Esophagus muscularis mucosa (tissue), 4 donors: ENCODE measurements at places on chromosomes 6 and 20. TPM values are rescaled to one million over a fixed set of nuclear protein-coding genes. Genes with fewer than 3 reads are reported as not detected.

Gene TBXT
- total RNA-seq = not detected

DNA sequence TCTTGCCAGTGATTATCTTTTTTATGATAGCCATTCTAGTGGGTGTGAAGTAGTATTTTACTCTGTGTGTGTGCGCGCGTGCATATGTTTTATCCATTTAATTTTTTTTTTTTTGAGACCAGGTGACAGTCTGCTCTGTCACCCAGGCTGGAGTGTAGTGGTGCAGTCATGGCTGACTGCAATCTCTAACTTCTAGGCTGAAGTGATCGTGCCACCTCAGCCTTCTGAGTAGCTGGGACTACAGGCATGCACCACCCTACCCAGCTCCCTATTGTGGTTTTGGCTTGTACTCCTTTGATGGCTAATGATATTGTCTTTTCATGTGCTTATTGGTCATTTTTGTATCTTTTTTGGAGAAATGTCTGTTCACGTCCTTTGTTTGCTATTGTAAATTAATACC, 33.3 kb downstream of the ITCH start:
- peaks cover 20% of the 10 kb centered on the region for H3K36me3 ChIP-seq
- no peak for DNase-seq
- H3K4me3 ChIP-seq = no peak overlapping the region
- H3K4me1 ChIP-seq = no peaks in the 10 kb centered on the region
- H3K27me3 ChIP-seq = no peaks in the 10 kb centered on the region

DNA sequence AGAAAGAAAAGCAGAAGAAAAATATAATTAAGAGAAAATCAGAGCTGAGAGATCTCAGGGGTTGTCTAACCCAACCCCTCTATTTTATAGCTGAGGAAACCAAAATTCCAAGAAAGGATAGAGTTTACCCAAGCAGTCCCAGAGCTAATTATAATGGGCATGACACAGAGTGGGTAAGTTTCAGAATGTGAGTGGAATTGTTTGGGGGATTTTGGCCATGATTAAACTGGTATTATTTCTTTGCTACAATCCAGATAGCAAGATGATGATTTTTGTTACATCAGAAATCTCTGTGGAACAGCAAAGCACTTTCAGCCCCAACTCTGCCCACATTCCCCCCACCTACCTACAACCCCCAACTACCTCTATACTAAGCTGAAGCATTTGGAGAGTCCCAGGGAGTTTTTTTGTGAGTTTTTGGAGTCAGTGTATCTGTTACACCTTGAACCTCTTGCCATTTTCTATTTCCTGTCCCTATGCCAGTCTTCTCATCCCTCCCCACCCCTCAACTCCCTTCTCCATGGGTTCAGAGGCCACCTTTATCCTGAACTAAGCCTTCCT, 24.7 kb downstream of the POFUT1 start:
- no peak overlapping the region for H3K27ac ChIP-seq
- H3K27me3 ChIP-seq = no peaks in the 10 kb centered on the region
- no peak overlapping the region for H3K4me3 ChIP-seq
- peaks cover 5% of the 10 kb centered on the region for H3K4me1 ChIP-seq
- DNase-seq = no peak

Gene PGC
- total RNA-seq = 0.83 TPM

GRCh38 chr6:88547768-88548167, 381.6 kb upstream of the CNR1 start:
- H3K4me3 ChIP-seq = no peak overlapping the region
- H3K27me3 ChIP-seq = no peaks in the 10 kb centered on the region
- H3K36me3 ChIP-seq = no peaks in the 10 kb centered on the region
- H3K27ac ChIP-seq = no peak overlapping the region
- H3K4me1 ChIP-seq = no peaks in the 10 kb centered on the region

Gene ARMH2
- not detected for total RNA-seq

GRCh38 chr6:32843979-32844838, at the start of gene PSMB8:
PSMB8 (minus strand) TSS chr6:32844047; CDS start chr6:32843996, 51 bp downstream.
- peak within 1 kb of the TSS; percentile 87 for H3K4me3 ChIP-seq
- peaks cover 66% of the 10 kb centered on the region for H3K36me3 ChIP-seq
- H3K27me3 ChIP-seq = no peaks in the 10 kb centered on the region
- DNase-seq = peak; percentile 99
- peaks cover 53% of the 10 kb centered on the region for H3K4me1 ChIP-seq

GRCh38 chr6:150723857-150724256, 124.2 kb downstream of the PLEKHG1 start:
- no peak overlapping the region for H3K27ac ChIP-seq
- H3K36me3 ChIP-seq = no peaks in the 10 kb centered on the region
- no peaks in the 10 kb centered on the region for H3K4me1 ChIP-seq
- DNase-seq = no peak

Gene KHDC1L
- total RNA-seq = not detected

Gene C6orf58
- total RNA-seq = not detected

DNA sequence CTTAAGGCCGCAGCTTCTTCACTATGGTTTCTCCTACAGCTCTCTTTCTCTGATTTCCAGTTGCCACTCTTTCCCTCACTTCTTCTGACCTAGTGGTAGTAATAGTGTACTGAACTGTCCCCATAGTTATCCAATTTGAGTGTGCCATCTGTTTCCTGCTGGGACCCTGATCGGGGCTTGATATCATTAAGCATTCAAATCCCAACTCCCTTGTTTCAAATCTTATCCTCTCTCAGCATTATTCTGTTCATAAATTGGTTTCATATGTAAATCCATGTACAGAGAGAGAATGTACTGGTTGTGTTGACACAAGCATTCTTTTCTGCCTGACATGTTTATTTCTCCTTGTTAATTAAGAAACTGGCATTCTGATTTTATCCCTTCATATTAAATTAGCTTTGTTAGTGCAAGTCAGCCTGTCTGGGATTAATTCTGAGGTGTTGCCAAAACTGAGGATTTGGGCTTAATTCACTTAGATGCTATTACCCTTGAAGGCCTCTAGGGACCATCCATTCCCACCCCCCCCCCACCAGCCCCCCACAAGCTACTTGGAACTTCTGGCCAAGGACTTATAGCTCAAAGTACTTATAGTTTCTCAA, 84.6 kb upstream of the PROKR2 start:
- no peak overlapping the region for H3K4me3 ChIP-seq
- no peak overlapping the region for H3K27ac ChIP-seq
- H3K4me1 ChIP-seq = no peaks in the 10 kb centered on the region
- DNase-seq = no peak
- no peaks in the 10 kb centered on the region for H3K36me3 ChIP-seq
- no peaks in the 10 kb centered on the region for H3K27me3 ChIP-seq

Gene AGER
- 3.1 TPM for total RNA-seq

Gene TTK
- not detected for total RNA-seq

GRCh38 chr20:29689411-29690225, 1567.8 kb upstream of the DEFB115 start:
- H3K4me3 ChIP-seq = no peak overlapping the region
- H3K4me1 ChIP-seq = peaks cover 4% of the 10 kb centered on the region
- no peaks in the 10 kb centered on the region for H3K36me3 ChIP-seq
- no peak overlapping the region for H3K27ac ChIP-seq
- DNase-seq = no peak
